ENCODE measurements at places on chromosomes 7 and 10. TPM values are rescaled to one million over a fixed set of nuclear protein-coding genes. Genes with fewer than 3 reads are reported as not detected.

Gene DEPP1
- 48.9 TPM for total RNA-seq

- H3K36me3 ChIP-seq, result no peaks in the 10 kb centered on the region
- no peak for DNase-seq
- peaks cover 3% of the 10 kb centered on the region for H3K27me3 ChIP-seq
- H3K4me1 ChIP-seq, result peaks cover 21% of the 10 kb centered on the region
These were observed 101.7 kb upstream of the LEP start for GRCh38 chr7:128139406-128139805.

DNA sequence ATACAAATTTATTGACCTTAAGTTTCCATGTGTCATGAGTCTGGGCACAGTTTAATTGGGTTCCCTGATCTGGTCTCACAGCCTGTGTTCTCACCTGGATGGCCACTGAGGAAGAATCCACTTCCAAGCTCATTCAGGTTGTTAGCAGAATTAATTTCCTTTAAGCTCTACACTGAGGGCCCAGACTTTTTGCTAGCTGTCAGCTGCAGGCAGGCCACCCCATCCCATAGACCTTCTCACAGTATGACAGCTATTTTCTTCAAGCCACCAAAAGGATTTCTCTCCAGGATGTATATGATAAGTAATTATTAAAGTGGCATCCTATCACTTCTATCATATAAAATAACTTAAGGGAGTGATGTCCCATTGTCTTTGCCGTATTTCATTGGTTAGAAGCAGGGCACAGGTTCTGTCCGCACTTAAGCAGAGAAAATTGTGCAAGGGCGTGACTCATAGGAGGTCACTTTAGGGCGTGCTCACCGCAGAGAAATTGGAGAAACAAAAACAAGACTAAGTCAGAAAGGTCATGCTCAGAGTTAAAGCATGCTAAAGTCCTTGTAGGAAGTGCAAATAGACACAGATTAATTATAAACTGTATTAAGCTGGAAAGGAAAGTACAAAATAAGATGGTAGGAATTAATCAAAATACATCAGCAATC lies 109.9 kb downstream of the AHR start:
- H3K4me3 ChIP-seq, result no peak overlapping the region
- H3K27me3 ChIP-seq, result no peaks in the 10 kb centered on the region
- DNase-seq, result no peak
- H3K36me3 ChIP-seq, result no peaks in the 10 kb centered on the region

GRCh38 chr10:124738441-124738840 lies 5.7 kb downstream of the FAM53B start:
- no peaks in the 10 kb centered on the region for H3K27me3 ChIP-seq
- no peaks in the 10 kb centered on the region for H3K36me3 ChIP-seq
- H3K27ac ChIP-seq, result peak overlapping the region; percentile 95
- no peak for DNase-seq
- no peak overlapping the region for H3K4me3 ChIP-seq
- H3K4me1 ChIP-seq, result peaks cover 89% of the 10 kb centered on the region

GRCh38 chr7:158825628-158826289 lies 3.5 kb downstream of the ESYT2 start:
- H3K27ac ChIP-seq, result peak overlapping the region; percentile 3
- H3K36me3 ChIP-seq, result no peaks in the 10 kb centered on the region
- no peak for DNase-seq
- H3K4me3 ChIP-seq, result no peak overlapping the region

DNA sequence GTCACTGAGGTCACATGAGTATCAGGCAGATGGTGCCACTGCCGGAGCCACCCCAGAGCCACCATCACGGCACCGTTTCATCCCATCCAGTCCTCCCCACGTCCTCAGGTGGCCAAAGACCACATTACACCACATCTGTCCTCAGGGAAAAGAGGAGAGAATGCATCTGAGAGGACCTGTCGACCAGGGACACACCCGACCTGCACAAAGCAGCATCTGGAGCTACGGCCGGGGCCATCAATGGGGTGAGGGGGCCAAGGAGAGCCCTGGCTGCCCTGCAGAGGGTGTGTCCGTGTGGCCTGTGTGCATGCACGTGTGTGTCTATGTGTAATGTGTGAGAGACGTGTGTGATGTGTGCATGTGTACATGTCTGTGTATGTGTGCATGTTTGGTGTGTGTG lies 480.6 kb downstream of the DNAJB6 start:
- H3K27ac ChIP-seq, result no peak overlapping the region
- no peaks in the 10 kb centered on the region for H3K27me3 ChIP-seq
- H3K4me3 ChIP-seq, result no peak overlapping the region
- no peaks in the 10 kb centered on the region for H3K36me3 ChIP-seq

DNA sequence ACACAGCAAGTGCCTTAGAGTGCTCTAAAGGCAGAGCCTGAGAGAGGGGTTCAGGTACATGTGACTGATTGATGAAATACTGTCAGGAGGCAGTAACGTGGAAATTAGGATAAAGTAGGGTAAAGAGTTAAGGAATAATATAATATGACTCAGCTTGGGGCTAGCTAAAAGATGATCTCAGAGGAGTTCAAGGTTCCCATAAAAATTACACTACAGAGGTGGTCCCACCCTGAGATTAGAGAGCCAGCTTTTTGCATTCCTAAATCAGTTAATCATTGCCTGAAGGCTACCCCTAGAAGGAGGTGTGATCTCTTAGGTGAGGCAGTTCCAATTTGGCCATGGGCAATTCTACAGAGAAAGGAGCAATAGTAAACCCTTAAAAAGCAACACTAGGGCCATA lies 5.8 kb downstream of the LIPJ start:
- H3K27me3 ChIP-seq, result no peaks in the 10 kb centered on the region
- no peak overlapping the region for H3K27ac ChIP-seq
- H3K4me1 ChIP-seq, result no peaks in the 10 kb centered on the region
- H3K36me3 ChIP-seq, result no peaks in the 10 kb centered on the region

DNA sequence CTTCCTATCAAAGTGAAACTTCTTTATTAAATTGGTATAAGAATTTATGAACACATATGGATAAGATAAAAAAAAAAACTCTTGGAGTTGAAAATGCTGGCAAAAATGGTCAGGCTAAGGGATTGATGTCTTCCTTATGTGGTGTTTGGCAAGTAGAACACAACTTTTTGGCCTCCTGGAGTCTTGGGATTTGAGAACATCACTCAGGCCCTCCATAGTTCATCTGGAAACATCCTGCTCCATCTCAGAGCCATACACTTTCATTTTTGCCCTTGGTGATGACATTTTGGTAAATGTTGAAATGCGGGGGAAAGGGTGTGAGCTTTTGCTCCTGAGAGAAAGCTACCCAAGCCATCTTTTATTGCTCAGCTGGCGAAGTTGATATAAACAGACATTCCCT lies 27.5 kb upstream of the BTBD16 start:
- peaks cover 100% of the 10 kb centered on the region for H3K36me3 ChIP-seq
- H3K27me3 ChIP-seq, result no peaks in the 10 kb centered on the region
- no peak overlapping the region for H3K4me3 ChIP-seq
